ENCODE measurements at places on chromosomes 4 and X. TPM values are rescaled to one million over a fixed set of nuclear protein-coding genes. Genes with fewer than 3 reads are reported as not detected.

Gene VEGFD
- not detected for total RNA-seq

Gene CXCL8
- total RNA-seq, result 0.41 TPM

Gene FHDC1
- not detected for total RNA-seq

Gene REPS2
- 0.66 TPM for total RNA-seq

- no peaks in the 10 kb centered on the region for H3K27me3 ChIP-seq
- no peaks in the 10 kb centered on the region for H3K36me3 ChIP-seq
- no peak for DNase-seq
- H3K4me1 ChIP-seq, result no peaks in the 10 kb centered on the region
- H3K27ac ChIP-seq, result no peak overlapping the region
Measured at GRCh38 chrX:10529344-10529743, 91.0 kb downstream of the MID1 start.

- H3K4me1 ChIP-seq, result no peaks in the 10 kb centered on the region
- H3K27me3 ChIP-seq, result no peaks in the 10 kb centered on the region
- H3K4me3 ChIP-seq, result no peak overlapping the region
- no peak for DNase-seq
Measured at GRCh38 chrX:136211766-136212556, 39.2 kb downstream of the MAP7D3 start.

- H3K36me3 ChIP-seq, result no peaks in the 10 kb centered on the region
- H3K4me3 ChIP-seq, result no peak overlapping the region
- no peaks in the 10 kb centered on the region for H3K4me1 ChIP-seq
- no peaks in the 10 kb centered on the region for H3K27me3 ChIP-seq
- H3K27ac ChIP-seq, result no peak overlapping the region
Measured at GRCh38 chr4:17758485-17758884, 22.9 kb downstream of the FAM184B start.

- no peaks in the 10 kb centered on the region for H3K36me3 ChIP-seq
- H3K27me3 ChIP-seq, result no peaks in the 10 kb centered on the region
- H3K27ac ChIP-seq, result no peak overlapping the region
- no peak overlapping the region for H3K4me3 ChIP-seq
Measured at GRCh38 chrX:104659005-104659744, 93.2 kb downstream of the IL1RAPL2 start.

DNA sequence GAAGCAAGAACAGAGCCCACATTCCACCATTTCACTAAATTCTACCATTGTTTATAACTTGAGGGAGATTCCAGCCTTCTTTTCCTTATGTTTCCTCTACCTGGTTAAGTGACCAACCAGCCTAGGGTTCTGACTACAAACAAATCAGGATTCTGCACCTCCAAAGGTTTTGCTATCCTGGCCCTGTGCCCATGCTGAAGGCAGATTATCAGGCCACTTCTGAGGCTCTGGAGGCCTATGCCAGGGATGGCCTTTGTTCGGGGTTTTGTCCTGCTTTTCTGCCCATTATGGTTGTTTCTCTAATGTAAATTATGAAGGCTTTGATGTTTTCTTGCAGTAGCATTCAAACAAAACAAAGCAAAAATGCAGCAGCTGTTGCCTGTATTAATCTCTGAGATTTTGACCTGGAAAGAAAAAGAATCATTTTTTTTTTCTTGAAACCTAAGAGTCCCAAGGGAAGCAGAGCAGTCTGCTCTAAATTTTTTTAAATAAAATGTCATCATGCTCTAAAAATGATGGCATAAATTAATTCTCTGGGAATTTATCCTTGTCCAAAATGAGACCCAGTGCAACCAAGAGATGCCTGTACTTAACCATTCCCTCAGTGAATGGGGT, 55.6 kb downstream of the RNF150 start:
- no peaks in the 10 kb centered on the region for H3K4me1 ChIP-seq
- H3K36me3 ChIP-seq, result no peaks in the 10 kb centered on the region
- H3K27ac ChIP-seq, result no peak overlapping the region
- no peak for DNase-seq
- no peaks in the 10 kb centered on the region for H3K27me3 ChIP-seq
